Posterior vena cava (tissue), 2 donors: ENCODE measurements at places on chromosomes 1 and 21.

DNA sequence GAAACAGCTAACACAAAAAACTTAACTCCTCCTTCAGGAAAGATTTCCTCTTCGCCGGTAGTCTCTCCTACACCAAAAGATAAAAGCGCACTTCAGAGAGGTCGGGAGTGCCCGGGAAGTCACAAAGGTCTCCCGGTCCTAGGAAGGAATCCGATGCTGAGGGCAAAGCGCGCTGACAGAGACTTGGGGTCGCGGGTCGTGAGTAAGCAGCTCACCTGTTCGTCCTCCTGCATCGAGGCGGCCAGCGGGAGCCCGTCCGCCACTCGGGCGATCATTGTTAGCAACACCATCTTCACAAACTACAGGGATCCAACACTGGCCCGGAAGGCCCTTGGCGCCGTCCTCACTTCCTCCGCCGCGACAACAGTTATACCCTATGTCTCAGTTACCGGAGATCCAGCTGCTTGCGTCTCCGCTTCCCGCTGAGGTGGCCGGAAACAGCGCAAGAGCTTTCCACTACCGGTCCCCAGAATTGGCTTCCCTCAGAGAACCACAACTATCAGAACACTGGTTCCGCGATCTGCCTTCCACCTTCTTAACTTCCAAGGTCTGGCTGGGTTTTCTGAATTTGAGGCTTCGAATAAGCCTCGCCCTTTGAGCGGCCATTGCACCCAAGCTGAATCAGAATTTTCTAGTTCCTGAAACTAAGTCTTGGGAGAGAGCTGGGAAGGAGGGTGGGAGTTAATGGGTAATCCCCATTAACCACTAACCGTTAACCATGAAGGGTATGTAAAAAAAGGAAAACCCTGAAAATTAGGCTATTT lies at the start of gene SEC22B:
Gene SEC22B, minus strand, starts transcription at position 429 of the 764 bp plus-strand sequence. Its CDS starts 139 bp downstream, at position 290.
- peak; percentile 95 for DNase-seq

DNA sequence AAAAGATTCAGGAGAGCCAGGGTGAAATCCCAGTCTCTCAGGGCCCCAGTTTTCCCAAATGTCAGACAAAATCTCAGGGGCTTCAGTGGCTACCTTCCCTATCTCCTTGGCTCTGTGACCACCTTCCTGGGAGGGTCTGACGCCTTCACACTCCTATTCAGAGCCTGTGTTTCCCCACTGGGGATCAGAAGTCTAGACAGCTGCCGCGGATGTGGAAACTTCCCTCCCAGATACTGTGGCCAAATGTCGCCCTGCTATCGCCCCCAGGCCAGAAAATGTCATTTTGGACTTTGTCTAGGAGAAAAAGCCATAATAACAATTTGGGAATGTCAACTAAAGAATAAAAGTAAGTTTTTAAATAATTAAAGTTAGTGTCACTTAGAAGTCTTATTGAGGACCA lies 15.9 kb downstream of the A3GALT2 start:
- DNase-seq, result peak; percentile 68

- DNase-seq, result peak; percentile 48
Observed at GRCh38 chr1:96863449-96863848, 141.9 kb downstream of the PTBP2 start.

DNA sequence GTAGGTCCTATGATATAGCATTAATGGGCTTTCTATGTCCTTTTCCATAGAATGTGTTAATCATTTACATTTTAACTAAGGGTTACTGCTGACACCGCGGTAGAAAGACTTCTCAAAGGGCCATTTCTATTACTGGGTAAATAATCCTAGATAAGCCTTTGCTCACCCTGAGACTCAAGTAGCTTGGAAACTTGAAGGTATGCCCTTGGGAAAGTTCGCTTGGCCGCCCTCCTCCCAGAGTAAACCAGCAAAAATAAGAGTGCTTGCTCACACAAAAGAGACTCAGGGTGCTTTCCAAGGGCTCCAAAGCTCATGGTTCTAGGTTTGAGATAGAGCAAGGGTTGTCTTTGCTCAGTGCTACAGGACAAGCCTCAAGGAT lies 85.8 kb upstream of the TMPRSS2 start:
- DNase-seq, result no peak

DNA sequence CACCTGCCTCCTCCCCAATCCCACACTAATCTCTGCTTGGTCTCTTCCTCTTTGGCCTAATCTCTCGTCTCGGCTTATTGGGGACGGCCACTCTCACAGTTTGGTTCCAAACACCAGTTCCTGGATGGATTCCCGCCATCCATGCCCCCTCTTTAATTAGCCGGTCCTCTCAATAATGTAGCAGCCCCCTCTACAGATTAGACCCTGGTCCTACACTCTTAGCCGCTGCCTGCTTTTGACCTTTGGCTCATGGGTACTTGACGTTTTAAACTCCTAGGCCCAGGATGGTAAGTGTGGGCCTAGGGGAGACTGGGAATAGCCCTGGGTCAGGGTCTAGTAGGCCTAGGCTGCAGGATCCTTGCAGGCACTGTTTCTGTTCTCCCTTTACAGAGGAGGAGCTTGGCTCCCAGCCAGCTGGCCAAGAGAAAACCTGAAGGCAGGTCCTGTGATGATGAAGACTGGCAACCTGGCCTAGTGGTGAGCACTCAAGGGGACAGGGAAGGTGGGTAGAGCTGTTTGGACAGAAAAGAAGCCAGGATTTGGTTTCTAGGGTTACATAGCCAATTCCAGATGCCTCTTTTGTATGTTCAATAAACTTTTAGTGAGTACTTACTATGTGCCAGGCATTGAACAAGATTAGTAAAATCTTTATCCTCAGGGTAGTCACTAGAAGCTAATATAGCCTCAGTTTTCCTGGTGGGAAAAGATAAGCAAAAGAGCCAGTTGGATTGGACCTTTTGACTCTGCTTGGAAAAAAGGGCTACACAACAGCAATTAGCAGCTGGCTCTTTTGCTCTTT lies 758 bp downstream of the RAD54L start:
- no peak for DNase-seq

DNA sequence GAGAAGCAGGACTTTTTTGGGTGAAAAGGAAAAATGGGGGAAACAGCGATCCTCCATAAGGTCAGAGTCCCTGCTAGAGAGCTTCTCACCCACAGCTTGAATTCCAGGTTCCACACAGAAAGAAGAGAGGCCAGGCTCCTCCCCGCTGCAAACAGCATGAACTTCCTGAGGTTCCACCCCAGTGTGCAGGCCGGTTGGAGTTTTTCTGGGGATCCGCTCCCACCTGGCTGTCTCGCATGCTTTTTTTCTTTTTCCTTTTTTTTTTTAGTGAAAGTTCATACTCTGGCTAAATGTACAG lies 595.1 kb upstream of the ZP4 start:
- no peak for DNase-seq
